ENCODE measurements at places on chromosomes 1 and 21. TPM values are rescaled to one million over a fixed set of nuclear protein-coding genes. Genes with fewer than 3 reads are reported as not detected.

The PROX1 gene
- total RNA-seq = 13.8 TPM

The RNF2 gene
- total RNA-seq = 27.1 TPM

The SELENBP1 gene
- total RNA-seq = 4.2 TPM

The NUCKS1 gene
- total RNA-seq = 179 TPM

The FMO3 gene
- not detected for total RNA-seq

Measured in vein endothelial cell (primary cell).